ENCODE measurements at places on chromosomes 12 and 14.

- no peak for DNase-seq
Observed at GRCh38 chr12:51517800-51518199, 73.2 kb upstream of the SCN8A start.

- no peak for DNase-seq
Observed at GRCh38 chr12:42639556-42639955, 50.0 kb upstream of the PRICKLE1 start.

GRCh38 chr12:120696626-120697025 is 9.7 kb downstream of the MLEC start:
- no peak for DNase-seq

DNA sequence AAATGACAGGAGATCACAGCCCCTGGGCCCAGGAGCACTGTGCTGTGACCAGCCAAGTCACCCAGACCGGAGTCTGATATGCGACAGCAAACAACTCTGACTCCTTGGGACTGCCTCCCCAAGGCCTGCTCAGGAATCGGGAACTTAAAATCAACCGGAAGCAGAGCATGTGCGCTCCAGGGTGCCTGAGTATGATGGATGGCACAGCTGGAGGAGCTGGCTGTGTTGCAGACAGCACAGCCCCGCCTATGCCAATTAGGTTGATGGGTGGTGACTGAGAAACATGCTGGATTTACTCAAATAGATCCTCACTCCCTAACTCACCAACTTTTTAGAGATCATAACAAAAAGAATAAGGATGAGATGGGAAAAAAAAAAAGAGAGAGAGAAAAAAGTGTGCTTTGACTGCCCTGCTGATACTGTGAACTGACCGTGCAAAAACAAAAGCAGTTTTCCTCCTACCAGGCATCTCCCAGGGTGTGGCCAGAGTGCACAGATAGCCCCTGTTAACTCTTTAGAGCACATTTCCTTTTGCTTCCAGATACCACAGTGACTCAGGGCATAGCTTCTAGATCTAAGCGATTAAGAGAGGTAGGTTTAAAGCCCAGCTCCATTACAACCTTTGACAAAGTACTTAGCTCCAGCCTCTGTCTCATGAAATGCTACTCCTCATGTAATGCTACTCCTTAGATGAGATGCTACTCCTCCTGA is 27.4 kb upstream of the STON2 start:
- peak; percentile 10 for DNase-seq

DNA sequence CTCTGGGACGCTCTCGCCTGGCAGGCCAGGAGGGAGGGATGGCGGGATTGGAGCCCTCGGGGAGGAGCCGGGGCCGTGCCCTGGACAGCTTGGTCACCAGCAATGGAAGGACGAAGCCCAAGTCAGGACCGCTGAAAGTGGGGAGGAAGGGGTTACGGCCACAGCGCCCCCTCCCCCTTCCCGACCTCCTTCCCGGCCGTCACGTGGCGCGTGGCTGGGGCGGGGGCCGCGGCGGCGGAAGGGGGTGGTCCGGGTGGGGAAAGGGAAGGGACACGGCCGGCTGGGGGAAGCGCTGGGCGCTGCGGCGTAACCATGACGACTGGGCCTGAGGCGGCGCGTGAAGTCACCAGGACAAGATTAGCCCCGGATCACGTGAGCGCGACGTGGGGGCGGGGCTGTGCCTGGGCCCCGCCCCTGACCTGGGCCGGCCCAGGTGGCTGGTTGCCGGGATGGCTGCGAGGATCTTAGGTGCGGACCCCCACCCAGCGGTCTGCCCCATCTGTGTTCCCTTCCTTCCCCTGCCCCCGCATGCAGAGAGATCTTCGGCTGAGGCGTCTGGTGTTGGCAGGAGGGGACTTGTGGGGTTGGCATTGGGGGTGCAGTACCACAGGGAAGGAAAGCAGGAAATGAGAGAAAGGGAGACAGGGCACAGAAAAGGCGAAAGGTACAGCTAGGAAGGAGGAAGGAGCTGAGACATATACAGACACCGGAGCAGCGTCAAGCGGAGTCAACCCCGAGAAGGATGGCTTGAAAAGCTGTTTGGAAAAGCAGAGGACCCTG is 6.2 kb downstream of the MAP3K12 start:
- peak; percentile 86 for DNase-seq

GRCh38 chr12:56469007-56469930 is 891 bp downstream of the SPRYD4 start:
- DNase-seq, result no peak

- DNase-seq, result no peak
Observed at GRCh38 chr12:67803278-67803993, 154.9 kb downstream of the DYRK2 start.

- DNase-seq, result peak; percentile 43
Observed at GRCh38 chr12:128817111-128818015, 6.4 kb downstream of the SLC15A4 start.

GRCh38 chr14:36988568-36988967 is 183.8 kb downstream of the SLC25A21 start:
- peak; percentile 41 for DNase-seq

GRCh38 chr12:59927032-59927431 is 331.2 kb downstream of the SLC16A7 start:
- peak; percentile 77 for DNase-seq

GRCh38 chr14:51507906-51508511 is 143.7 kb upstream of the FRMD6 start:
- DNase-seq, result no peak

DNA sequence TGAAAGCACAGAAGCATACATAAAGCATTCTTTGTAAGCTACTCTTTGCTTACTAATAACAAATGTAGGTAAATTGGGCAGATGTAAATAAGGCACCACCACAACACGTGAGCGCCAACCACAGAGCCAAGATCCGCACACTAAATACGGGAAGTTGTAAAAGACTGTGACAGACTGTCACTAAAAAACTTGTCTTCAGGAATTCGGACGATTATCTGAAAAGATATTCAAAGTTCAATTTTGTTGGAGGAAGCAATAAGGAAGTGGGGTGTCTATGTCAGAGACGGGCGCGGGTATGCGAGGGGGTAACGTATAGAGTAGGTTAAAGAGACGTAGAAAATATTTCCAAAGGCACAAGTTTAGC is 1.5 kb upstream of the HSP90B1 start:
- DNase-seq, result no peak

DNA sequence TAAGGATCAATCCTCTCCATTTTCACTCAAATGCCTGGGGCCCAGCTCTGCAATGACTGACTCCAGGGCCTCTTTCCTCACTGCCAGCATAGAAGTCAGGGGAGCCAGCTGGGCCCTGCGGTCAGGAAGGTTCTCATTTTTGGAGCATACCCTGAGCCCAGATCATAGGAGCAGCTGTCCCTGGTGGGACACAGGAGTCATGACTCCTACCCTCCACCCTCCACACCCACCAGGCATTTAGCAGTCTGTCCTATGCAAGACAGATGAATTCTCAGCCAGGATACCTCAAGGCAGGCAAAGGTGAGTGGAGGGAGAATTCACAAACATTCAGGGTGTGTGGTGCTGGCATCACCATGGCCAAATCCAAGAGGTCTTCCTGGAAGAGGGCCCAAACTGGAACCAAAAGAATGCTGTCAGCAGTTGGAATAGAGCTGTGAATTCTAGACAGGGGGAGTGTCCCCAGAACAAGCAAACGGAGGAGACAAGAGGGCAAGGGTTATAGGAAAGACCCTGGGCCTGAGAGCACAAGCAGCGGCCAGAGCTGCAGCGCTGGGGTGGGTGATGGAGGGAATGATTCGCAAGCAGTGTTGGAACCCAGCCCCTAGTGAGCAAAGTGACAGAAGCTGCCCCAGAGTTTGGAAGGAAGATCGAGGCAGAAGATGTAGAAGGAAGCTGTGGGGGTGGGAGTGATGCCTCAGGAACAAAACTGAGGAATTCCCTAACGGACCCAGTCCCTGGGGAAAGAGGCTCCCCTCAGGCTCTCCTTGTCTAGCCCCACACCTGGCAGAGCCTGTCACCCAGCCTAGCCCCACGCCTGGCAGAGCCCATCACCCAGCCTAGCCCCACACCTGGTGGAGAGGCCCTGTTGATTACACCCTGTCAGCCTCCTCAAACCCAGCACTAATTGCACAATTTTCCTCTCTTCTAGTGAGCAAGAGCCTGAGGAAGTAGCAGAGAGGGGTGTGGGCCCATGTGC is 4.5 kb upstream of the REM2 start:
- no peak for DNase-seq

DNA sequence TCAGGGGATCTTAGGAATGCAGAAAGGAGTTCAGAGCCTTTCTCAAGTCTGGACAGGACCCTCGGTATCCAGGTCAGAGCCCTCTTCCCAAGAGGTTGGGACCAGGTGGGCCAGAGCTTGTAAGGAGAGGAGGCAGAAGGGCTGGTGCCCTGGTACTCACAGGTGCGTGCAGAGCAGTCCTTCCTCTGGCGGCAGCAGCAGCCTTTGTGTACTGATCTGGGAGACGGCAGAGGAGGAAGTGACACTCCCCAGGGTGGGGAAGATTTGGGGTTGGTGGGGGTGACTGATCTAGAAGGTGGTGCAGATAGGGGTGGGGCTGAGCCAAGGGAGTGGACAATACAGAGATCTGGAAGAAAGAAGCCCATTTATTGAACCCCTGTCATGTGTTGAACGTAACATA is at the start of gene ITGB7:
ITGB7 (minus strand) TSS at position 210 of the 400 bp plus-strand sequence. CDS start 6,808 bp downstream, outside the sequence.
- DNase-seq, result peak; percentile 19

- DNase-seq, result no peak
Observed at GRCh38 chr12:18261906-18262305, 588 bp downstream of the PIK3C2G start.

DNA sequence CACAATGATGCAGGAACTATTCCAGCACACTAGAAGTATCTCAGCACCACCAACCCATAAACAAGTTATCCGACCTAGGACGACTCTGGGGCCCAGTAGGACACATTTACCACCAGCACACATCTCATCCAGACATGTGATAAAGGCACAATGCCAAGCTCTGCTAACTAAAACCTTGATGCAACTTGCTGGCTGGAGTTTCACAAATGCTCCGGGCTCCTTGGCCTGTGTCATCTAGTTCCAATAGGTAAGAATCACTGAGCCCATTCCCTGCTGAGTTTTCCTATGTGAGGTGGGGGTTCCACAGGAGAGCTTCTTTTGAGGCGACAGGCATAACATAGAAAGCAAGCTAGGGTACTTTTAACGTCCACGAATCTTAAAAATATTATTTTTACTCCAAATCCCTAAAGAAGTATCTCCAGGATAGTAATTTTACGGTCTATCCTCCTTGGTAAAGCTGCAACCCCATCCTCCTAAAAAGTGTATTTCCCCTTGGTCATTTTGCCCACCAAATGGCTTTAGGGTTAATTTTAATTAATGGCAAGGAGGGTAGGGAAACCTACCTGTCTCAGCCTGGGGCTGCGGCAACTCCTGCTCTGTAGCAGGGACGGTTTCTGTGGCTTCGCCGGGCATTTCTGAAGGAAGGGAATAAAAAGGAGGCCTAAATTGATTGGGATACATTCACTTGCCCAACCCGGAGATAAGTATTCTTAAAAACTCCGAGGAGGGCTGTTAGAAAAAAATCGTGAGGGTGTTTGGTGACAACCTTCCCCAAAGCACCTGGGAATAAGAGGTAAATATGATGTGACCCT is 1.0 kb downstream of the NACA start:
- DNase-seq, result peak; percentile 84

DNA sequence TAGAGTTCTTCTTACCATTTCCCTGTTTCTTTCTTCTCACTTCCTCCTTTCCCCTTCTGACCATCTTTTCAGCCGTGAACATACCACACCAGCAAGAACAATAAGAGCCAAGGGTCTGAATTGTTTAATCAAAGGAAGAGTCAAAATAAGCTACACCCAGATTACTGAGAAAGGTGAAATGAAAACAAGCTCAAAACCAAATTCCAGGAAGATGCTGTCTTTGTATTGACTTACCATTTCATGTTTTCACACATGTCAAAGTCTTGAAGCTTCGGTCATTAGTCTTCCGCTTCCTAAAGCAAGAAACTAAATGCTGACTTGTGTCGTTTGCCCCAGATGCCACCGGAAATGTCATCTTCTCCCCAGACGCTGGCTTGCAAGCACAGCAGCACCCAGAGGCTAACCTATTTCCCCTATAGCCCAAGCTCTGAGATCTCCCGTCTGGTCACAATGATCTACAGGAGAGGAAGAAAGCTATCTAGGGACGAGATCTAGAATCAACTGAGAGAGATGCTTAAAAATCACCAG is 136.5 kb upstream of the AMIGO2 start:
- DNase-seq, result no peak

GRCh38 chr14:101654051-101654450 is 92.8 kb downstream of the DIO3 start:
- no peak for DNase-seq

DNA sequence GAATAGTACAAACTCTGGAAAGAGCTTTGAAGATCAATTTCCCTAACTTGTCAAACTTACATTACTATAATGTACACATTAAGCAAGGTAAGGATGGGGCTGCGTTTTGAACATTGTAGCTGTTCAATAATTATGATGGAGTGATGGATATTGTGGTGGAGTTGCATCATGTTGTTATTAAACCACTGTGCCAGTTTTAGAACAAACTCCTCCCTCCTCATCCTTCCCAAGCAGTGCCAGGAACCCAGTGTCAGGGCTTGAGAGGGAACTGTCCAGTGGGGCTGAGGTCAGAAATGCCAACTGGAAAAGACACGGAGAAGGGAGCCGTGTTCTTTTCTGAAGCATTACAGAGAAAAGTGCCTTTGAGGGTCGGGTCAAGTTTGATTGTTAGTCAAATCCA is 31.9 kb upstream of the PAPOLA start:
- no peak for DNase-seq

DNA sequence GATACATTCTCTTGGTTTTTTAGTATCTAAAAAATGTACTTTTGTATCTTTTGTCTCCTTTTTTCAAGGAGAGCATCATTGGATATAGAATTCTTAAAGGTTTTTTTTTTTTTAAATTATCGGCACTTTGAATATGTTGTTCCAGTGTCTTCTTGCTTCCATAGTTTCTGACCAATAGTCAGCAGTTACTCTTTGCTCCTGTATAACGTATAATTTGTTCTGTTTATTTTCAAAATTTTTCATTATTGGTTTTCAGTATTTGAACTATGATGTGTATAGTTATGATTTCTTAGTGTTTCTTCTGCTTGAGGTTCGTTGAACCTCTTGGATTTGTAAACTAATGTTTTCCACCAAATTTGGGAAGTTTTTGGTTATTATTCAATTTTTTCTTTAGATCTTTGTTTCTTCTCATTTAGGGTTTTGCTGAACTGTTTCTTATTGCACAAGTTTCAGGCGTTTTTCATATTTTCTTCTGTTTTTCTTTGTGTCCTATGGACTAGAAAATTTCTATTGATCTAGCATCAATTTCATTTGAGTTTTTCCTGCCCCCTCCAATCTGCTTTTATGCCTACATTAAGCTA is 93.9 kb downstream of the PLBD1 start:
- peak; percentile 14 for DNase-seq

- no peak for DNase-seq
Observed at GRCh38 chr14:66998013-66998412, 191.2 kb upstream of the GARIN2 start.

- no peak for DNase-seq
Observed at GRCh38 chr12:132664206-132665148, 22.7 kb downstream of the POLE start.

DNA sequence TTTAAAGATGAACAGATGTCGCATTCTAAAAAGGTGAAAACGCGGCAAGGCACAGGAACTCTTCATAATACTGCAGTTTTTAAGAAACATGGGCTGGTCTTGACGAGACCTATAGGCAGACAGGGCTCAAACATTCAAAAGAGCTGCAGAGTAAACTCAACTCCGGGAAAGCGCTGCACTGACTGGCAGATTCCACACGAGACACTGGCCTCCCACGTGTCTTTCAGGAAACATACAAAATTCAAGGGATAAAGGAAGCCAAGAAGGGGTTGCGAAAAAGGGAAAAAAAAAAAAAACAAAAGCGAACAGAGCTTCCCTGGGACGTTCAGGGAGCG is 614 bp upstream of the ARF6 start:
- peak; percentile 72 for DNase-seq

GRCh38 chr14:59698793-59699192 is 122.2 kb upstream of the CCDC175 start:
- DNase-seq, result peak; percentile 75

Measured in epithelial cell of esophagus (primary cell).